ENCODE measurements at places on chromosomes 6 and 20. TPM values are rescaled to one million over a fixed set of nuclear protein-coding genes. Genes with fewer than 3 reads are reported as not detected.

- no peak for DNase-seq
Observed at GRCh38 chr6:37608587-37608986, 89.1 kb downstream of the MDGA1 start.

DNA sequence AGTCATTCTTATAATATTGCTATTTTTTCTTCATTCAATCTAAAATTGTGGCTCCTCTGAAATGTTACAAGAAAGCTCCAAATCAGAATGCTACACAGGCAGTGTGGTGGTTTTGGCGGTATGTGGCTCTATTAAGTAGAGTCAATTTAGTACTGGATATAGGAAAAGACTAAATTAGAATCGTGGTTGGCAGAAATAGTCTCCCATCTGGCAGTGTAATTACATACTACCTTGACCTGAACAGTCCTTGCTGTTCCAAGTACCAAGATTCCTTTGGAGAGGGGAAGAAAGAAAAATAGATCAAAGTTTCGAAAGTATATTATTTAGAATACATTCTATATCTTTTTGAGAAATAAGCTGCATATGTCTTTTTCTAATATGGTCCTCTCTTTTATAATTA is 78.2 kb downstream of the C6orf118 start:
- DNase-seq = peak; percentile 15

DNA sequence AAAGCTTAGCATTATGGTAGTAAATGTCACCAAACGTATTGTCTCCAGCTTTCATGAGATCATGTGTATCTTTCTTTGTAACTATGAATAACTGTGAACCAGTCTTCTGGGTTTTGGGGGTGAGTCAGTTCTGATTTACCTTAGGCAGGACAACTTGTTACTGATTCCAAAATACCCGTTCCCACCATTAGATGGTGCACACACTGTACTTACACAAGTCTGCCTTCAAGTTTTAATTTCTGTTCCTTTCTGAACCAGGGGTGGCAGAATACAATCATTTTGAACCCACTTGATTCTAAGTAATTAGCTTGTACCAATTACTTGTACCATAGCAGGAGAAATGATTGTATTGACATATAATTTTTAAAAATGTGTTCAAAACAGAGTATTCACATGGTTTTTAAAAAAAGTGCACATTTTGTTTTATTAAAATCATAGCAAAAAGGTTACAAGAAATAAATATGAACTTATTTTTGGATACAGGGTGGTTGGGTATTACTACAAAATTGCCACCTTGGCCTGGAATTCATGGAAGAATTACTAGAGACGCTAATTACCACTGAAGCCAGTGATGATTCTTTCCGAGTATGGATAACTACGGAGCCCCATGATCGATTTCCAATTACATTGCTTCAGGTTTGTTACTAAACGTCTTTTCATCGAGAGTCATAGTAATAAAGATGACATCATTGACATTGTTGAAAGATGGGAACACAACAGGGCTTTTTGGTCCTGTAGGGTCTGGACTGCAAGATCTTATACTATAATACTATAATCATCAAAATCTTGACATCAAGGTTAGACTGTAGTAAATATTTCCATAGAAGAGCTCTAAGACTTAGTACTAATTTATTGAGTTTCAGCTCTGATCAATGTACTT is 75.2 kb upstream of the GLP1R start:
- peak; percentile 33 for DNase-seq

- DNase-seq = no peak
Observed at GRCh38 chr6:167474725-167475124, 149.8 kb downstream of the TTLL2 start.

The GPX6 gene
- not detected for polyA plus RNA-seq

GRCh38 chr6:20401205-20402091 is at the start of gene E2F3:
Gene E2F3, plus strand, starts transcription at chr6:20401879. Its CDS starts 354 bp downstream, at chr6:20402233.
- DNase-seq = peak; percentile 99

GRCh38 chr20:18055261-18055660 is 2.5 kb downstream of the OVOL2 start:
- no peak for DNase-seq

- DNase-seq = no peak
Observed at GRCh38 chr6:132929141-132929540, 114.8 kb downstream of the RPS12 start.

- DNase-seq = no peak
Observed at GRCh38 chr20:3090565-3090964, 6.0 kb upstream of the AVP start.

The ADAT2 gene
- 12.8 TPM for polyA plus RNA-seq

The WFDC10B gene
- not detected for polyA plus RNA-seq

GRCh38 chr6:3882431-3882830 is 33.3 kb downstream of the FAM50B start:
- DNase-seq = no peak

DNA sequence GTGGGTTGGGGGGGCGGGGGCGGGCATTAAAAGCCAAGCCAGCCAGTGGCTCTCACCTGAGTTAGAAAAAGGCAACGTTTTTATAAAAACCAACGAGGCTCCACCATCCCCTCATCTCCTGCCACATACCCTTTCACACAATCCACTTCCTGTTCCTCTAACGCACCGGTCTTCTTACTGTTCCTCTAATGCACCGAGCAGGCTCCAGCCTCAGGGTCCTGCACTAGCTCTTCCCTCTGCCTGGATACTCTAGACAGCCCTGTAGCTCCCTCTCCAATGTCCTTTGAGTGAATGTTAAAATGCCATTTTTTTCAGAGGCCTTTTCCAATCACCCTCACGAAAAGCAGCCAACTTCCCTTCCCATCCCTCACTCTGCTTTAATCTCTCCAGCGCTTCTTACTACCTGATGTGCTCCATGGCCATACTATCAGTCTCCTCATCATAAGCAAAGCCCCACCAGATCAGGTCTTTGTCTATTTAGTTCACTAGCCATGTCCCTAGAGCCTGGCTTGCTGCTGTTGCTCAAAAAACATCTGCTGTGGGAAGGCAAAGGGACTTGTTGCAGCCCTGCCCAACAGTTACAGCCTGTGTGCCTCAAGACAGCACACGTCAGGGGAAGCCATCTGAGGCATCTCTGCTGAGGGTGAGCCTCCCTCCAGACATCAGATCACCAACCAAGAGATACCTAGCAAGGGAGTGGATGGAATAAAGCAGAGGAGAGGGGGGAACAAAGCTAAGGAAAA is 3.9 kb downstream of the FKBP1A start:
- no peak for DNase-seq

GRCh38 chr6:143746202-143747119 is 68.7 kb downstream of the PHACTR2 start:
- peak; percentile 33 for DNase-seq
